ENCODE measurements at places on chromosomes 5 and 9.

DNA sequence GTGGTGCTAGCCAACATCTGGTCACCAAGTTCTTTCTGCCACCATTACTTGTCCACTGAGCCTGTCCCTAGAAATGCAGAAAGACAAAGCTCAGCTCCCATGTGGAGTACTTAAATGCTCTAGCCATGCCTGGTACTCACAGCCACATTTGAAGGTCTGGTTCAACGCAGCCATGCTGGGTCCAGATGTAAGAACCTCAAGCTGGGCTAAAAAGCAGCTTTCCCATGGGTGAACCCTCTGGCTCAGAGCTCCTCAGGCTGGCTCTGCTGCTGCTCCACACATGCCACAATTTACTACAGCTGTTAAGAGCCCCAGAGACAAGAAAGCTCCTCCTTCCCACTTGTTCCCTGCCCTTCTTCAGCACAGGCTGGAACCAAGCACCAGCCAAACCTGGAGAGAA is 97.1 kb upstream of the LRRTM2 start:
- DNase-seq: no peak

GRCh38 chr5:95591490-95591901 is 28.4 kb upstream of the GPR150 start:
- no peak for DNase-seq

DNA sequence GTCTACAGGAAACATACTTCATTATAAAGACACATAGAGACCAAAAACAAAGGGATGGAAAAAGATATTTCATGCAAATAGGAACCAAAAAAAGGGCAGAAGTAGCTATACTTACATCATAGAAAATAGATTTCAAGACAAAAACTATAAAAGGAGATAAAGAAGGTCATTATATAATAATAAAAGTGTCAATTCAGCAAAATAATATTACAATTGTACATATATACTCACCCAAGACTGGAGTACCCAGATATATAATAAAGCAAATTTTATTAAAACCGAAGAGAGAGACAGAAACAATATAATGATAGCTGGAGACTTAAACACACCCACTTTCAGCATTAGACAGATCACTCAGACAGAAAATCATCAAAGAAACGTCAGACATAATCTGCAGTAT is 546.3 kb downstream of the PRDM9 start:
- DNase-seq: no peak

DNA sequence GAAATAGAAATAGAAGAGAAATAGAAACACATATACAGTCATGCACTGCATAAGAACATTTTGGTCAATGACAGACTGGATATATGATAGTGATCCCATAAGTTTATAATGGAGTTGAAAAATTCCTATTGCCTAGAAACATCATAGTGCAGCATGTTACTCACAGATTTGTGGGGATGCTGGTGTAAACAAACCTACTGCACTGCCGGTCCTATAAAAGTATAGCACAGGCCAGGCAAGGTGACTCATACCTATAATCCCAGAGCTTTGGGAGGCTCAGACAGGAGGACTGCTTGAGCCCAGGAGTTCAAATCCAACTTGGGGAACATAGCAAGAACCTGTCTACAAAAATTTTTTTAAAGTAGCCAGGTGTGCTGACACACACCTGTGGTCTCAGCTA is 240.6 kb upstream of the MAP3K1 start:
- DNase-seq: no peak

DNA sequence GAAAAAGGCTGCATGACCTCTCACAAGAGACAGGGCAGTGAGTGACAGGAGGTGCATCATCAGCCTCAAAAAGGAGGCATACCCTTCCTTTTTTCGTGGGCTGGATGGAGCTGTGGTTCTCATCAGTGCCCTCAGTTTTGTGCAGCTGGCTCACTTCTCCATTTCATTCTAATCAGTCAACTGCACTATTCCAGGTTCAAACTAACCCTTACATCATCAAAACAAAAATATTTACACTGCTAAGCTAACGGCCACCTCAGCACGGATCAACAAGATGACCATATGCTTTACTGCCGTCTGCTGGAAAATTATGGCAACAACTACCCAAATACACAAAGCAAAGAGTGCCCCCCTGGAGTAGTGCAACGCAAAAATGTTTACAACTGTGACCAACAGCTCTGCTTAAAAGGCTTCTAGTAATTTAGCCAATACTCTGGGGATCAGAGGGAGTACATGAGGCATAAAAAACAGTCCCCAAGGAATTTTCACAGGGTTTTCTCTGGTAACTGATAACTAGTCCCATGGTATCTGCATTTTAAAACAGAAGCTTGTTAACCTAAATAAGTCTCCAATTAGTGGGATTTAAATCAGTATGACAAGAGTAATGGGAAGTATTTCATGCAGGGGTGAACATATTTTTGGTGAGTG is 10.8 kb downstream of the KCNV2 start:
- no peak for DNase-seq

DNA sequence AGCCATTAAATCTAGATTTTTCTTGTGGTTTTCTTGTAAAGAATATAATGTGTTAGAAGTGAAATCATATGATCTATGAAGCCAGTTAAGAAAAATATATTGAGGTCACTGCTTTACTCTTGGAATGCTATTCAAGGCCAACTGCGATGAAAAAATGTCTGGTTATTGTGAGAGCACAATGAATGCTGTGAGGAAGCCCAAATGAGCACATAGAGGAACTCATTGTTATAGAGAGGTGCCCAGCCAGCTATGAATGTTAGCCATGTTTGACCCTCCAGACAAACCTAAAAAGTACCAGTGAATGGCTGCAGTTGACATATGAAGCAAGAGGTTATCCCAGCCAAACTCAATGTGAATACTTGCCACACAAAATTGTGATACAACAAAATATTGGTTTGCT is 359.8 kb upstream of the FAM174A start:
- DNase-seq: no peak

DNA sequence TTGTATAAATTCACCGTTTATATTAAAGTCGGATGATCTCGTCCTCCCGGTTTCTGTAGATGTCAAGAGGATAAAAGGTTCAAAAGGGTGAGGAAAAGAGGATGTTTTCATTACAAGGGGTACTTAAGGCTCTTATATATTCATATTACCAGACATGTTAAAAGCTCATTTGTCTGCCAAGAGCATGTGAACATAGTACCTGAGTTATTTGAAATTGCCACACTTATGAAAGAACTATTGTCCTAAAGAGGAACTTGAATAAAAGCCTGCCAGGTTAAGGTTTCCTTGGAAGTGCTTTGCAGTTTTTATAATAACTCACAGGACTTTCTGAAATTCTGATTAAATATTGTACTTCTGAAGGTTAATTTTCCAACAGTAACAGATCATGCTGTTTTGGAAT is 1915.1 kb downstream of the MAT2B start:
- DNase-seq: no peak

DNA sequence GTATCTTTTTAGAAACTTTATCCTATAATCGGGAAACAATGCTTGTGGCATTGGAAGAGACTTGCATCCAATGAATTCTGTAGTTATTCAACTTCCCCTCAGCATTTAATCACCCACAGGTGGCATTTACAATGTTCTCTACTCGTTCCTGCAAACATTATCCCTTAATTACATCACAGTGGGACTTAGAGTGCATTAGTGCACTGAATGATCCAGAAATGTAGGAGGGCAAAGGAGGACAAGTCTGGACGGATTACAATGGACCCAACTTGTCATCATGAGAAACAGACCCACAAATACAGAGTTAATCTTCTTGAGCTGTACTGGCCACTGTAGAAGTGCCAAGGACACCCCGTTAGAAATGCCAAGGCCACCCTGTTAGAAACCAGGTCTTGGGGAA is 129.1 kb downstream of the DOCK8 start:
- DNase-seq: no peak

- no peak for DNase-seq
These were observed 25.8 kb upstream of the CER1 start for GRCh38 chr9:14748373-14748772.

DNA sequence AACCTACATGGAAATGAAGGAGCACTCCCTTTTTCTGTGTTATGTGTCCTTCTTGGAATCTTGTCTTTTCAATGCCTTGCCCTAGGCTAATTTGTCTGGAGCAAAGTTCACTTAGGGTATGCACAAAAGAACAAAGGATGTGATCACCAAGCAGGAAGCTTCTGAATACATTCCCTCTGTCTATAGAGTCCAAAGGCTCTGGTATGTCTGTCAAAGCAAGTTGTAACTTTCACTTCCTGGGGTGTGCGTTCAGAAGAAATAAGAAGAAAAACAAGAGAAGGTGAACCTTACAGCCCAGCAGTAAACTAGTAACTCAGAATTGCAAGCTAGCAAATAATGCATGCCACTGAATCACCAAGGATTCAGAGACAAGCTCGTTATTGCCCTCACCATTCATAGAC is 31.7 kb upstream of the CDH6 start:
- no peak for DNase-seq

DNA sequence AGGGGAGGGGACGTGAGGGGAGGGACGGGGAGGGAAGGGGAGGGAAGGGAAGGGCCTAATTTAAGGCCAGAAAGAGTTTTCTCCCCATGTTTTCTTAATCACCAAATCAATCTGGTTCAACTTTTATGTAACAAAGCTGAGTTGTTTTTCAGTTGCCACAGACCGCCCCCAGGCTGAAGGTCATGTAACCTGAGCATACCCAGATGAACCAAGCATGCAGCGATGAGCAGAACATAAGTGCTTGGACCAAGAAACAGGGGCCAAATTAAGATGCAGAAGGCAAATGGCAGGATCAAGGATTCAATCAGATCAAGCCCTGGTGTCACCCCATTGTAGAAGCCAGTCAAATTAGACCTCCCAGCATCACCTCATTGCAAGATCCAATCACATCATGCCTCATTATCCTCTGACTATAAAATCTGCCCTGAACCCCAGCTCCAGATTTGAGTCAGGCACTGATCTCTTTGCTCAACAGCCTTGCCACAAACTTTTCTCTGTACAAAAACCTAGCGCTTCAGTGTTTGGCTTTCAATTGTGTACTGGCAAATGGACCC is 113.5 kb upstream of the TNPO1 start:
- no peak for DNase-seq

GRCh38 chr5:31534527-31535046 is 2.5 kb downstream of the C5orf22 start:
- DNase-seq: no peak
